ENCODE measurements at places on chromosomes 5 and 9. TPM values are rescaled to one million over a fixed set of nuclear protein-coding genes. Genes with fewer than 3 reads are reported as not detected.

Gene NME5
- total RNA-seq: 0.86 TPM

Gene ADAMTS19
- total RNA-seq: not detected

Gene SPATA31C1
- total RNA-seq: not detected

Gene ANKRD18A
- total RNA-seq: not detected

Gene SPATA31D4
- total RNA-seq: not detected

Gene EGR1
- total RNA-seq: 11.5 TPM

Gene UBAP2
- total RNA-seq: 14.7 TPM

Gene PCDH1
- total RNA-seq: not detected

Gene ANXA2R
- total RNA-seq: 0.53 TPM

Gene DUSP1
- 174 TPM for total RNA-seq

Gene PAPPA
- total RNA-seq: 7.3 TPM

Gene GLDC
- total RNA-seq: 1.8 TPM

Gene LCP2
- not detected for total RNA-seq

Gene DMRTA1
- total RNA-seq: under 0.01 TPM

Gene OSTF1
- 47.9 TPM for total RNA-seq

Gene KLF9
- total RNA-seq: 43.0 TPM

Gene FAM13B
- total RNA-seq: 2.7 TPM

Gene CD72
- total RNA-seq: 0.35 TPM

Gene THBS4
- total RNA-seq: 0.18 TPM

Gene MAST4
- 7.2 TPM for total RNA-seq

Gene PTPN3
- total RNA-seq: 0.29 TPM

Gene TMED9
- total RNA-seq: 273 TPM

Gene CBY3
- not detected for total RNA-seq

Gene ZFP37
- total RNA-seq: 1.9 TPM

Gene PLAC8L1
- not detected for total RNA-seq

Gene MCIDAS
- total RNA-seq: not detected

Gene ZNF618
- 6.1 TPM for total RNA-seq

Gene IFNA13
- total RNA-seq: not detected

Gene MORN5
- total RNA-seq: not detected

Gene KCNV2
- not detected for total RNA-seq

Gene PTGDS
- total RNA-seq: 16.1 TPM

Gene ERGIC1
- 229 TPM for total RNA-seq

Gene PCDHAC2
- not detected for total RNA-seq

Gene SLC23A1
- not detected for total RNA-seq

Gene TLX3
- not detected for total RNA-seq

Gene ZNF883
- total RNA-seq: 3.7 TPM

Gene FAM151B
- total RNA-seq: 2.9 TPM

Gene PCDHB4
- not detected for total RNA-seq

Gene ZNF300
- total RNA-seq: 3.2 TPM

Gene SYK
- total RNA-seq: not detected

Gene SPATA31E1
- under 0.01 TPM for total RNA-seq

Gene LCN6
- not detected for total RNA-seq

Gene OLFM1
- 0.29 TPM for total RNA-seq

Gene MARCHF6
- 24.2 TPM for total RNA-seq

Gene CARD9
- total RNA-seq: 6.7 TPM

Gene ZDHHC11
- total RNA-seq: under 0.01 TPM

Data from myometrial cell (primary cell).